ENCODE measurements at places on chromosomes 6 and 20.

DNA sequence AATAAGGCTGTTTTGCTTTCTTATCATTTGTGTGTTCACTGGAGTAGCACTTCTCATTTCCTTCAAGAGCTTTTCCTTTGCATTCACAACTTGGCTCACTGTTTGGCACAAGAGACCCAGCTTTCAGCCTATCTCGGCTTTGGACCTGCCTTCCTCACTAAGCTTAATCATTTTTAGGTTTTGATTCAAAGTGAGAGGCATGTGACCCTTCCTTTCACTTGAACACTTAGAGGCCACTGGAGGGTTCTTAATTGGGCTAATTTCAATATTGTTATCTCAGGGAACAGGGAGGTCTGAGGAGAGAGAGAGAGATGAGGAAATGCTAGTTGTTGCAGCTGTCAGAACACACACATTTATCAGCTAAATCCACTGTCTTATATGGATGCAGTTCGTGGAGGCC, 82.9 kb upstream of the SCAF8 start:
- DNase-seq = no peak

DNA sequence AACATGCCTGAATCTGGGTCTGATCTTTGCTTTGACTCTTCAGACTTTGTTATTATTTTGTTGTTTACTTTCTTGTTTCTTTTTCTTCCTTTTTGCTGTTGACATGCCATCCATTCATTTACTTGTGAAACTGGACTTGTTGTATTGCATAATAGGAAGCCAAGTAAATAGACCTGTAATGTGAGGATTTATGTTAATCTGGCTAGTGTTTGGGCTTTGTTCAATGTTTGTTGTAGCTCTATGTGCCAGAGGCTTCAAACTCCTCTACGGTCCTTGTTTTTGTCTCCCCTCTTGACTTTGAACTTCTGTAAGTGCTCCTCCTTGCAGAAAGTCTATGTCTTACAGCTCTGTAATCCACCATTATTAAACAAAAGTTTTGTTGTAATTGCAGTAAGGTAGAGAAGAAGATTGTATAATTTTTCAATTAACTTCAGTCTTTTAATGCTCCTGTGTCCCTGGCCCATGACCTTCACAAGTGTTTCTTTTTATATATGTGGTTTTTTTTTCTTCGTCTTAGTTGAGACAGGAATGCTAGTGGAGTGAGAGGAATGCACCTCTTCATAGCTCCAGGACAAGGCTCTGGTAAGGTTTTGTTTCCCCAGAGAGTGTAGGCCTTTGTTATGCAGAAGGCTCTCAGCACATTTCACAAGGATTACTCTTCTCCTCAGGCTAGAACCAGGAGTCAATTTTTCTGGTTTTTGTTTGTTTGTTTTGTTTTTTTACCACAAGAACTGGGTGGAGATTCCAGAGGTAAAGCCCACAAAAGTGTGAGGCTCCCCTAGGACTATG, 1061.8 kb upstream of the CITED2 start:
- no peak for DNase-seq

DNA sequence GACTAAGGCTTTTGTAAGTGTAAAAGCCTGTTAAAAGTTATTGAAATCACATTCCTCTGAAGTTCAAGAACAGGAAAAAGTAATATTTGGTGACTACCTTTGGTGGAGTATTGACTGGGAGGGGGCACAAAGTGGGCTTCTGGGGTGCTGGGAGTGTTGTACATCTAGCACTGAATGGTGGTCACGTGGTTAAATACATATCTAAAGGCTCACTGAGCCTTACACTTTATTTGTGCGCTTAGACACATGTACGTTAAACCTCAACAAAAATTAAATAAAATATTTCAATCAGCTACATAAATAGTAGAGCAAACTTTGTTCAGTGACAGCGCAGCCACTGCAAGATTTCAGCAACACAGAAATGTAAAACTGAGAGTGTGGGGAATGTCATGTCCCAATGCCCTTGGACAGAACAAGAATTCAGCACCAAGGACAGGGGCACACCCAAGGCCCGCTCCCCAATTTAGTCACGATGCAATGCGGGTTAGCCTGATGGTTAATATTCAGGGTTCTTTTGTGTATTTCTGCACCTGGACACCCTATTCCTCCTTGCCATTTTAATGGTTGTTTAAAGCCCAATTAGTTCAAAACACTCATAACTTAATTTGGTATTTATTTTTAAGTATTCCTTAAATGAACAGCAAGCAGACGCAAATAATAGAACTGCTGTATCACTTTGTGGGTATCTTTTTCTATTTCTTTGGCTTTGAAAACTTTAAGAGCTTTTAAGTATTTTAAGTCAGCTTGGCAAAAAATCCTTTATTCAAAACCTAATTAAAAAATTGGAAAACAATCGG, 37.4 kb downstream of the ANGPT4 start:
- no peak for DNase-seq

- DNase-seq = no peak
Measured at GRCh38 chr6:5778317-5778857, 228.3 kb downstream of the NRN1 start.

- no peak for DNase-seq
Measured at GRCh38 chr6:130161683-130162404, 60.9 kb downstream of the SAMD3 start.

GRCh38 chr6:145187491-145188206, 547.7 kb downstream of the EPM2A start:
- DNase-seq = no peak

DNA sequence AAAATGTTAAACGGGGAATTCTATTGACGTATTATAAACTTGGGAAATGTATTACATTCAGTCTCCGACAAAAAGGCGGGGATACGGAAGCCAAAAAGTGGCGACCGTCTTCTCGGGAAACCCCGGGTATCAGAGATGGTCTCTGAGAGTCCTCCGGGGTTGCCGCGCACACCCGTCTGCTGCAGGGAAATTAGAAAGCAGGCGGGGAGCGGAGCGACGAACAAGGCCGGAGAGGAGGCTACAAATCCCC, 1.5 kb downstream of the SALL4 start:
- DNase-seq = no peak

DNA sequence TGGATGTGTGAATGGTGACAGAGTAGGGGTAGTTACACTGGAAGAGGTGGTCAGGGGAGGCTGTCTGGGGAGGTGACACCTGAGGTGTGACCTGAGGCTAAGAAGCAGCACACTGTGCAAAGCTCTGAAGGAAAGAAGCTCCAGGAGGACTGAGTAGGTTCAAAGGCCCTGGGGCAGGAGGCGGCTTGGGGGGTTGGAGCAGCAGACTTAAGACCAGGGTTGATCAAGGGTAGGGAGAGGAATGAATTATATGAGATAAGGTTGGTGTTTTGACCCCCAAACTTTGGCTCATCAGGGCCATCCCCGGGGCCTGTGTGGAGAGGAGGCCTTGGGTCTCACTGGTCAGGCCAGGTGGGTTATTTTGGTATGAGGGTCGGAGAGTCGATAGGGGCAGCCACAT, 166.1 kb downstream of the GRM4 start:
- DNase-seq = no peak

DNA sequence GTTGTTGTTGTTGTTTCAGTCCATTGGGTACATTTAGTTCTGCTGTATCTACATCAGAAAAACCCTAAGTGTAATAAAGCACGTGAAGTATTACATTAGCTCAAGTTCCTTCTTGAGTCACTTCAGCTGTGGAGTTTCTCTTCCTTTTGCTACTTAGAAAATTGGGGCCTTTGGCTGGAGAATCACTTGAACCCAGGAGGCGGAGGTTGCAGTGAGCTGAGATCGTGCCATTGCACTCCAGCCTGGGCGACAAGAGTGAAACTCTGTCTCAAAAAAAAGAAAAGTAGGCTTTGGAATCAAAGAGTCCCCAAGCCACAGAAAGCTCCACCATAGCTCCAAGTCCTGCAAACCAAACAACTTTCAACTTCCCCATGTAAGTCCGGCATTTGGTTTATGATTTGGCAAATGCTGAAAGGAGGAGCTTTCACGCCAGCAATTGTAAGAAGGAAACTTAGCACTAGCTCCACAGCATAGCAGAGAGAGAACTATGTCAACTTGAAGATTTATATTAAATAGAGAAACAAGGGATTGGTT, 56.5 kb upstream of the RNF144B start:
- DNase-seq = no peak

GRCh38 chr6:26309731-26310142, 55.3 kb upstream of the BTN3A2 start:
- DNase-seq = no peak

DNA sequence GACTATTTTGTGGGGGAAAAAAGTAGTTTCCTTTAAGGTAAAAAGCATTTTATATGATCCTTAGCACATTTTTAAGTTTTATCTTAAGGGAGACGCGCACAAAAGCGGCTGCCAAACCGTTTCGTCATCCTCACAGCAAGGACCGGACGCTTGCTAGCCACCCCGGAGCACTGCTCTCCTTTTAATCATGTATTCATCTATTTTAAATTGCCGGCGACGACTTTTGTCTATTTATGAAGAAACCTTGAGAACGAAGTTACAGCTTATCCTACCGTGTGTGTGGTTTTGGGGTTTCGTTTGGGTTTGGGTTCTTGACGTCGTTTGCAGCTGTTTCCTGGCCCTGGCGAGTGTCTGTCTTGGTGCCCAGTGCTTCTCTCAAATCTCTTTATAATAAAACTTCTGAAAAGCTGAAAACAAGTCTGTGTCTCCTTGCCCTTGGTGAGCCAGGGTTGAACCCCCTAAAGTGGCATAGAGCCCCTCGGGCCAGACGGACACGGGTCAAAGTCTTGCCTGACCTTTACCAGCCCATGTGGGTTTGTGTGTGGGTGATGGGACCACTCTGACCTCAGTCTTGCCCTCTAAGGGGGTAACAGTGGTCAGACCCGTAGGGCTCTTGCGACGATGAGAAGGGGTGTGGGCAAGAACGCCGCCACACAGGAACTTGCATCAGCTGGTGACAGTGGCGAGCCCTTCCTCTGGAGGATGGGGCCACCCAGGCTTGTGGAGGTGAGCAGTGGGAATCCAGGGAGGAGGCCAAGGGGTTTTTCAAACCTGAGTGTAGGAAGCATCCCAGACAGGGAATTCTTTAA, 117.6 kb downstream of the JPH2 start:
- DNase-seq = peak; percentile 46

GRCh38 chr6:14134211-14134910, 16.8 kb downstream of the CD83 start:
- no peak for DNase-seq
